ENCODE measurements at places on chromosomes 11 and 22.

- no peaks in the 10 kb centered on the region for H3K36me3 ChIP-seq
- H3K27me3 ChIP-seq, result peaks cover 20% of the 10 kb centered on the region
- H3K4me1 ChIP-seq, result peaks cover 10% of the 10 kb centered on the region
- DNase-seq, result no peak
- H3K4me3 ChIP-seq, result no peak overlapping the region
Observed at GRCh38 chr22:26806445-26807175, 149.2 kb downstream of the MIAT start.

GRCh38 chr22:26065847-26066246 is 103.4 kb upstream of the SEZ6L start:
- H3K36me3 ChIP-seq, result peaks cover 2% of the 10 kb centered on the region
- no peaks in the 10 kb centered on the region for H3K4me1 ChIP-seq
- peak; percentile 1 for DNase-seq
- no peak overlapping the region for H3K27ac ChIP-seq

DNA sequence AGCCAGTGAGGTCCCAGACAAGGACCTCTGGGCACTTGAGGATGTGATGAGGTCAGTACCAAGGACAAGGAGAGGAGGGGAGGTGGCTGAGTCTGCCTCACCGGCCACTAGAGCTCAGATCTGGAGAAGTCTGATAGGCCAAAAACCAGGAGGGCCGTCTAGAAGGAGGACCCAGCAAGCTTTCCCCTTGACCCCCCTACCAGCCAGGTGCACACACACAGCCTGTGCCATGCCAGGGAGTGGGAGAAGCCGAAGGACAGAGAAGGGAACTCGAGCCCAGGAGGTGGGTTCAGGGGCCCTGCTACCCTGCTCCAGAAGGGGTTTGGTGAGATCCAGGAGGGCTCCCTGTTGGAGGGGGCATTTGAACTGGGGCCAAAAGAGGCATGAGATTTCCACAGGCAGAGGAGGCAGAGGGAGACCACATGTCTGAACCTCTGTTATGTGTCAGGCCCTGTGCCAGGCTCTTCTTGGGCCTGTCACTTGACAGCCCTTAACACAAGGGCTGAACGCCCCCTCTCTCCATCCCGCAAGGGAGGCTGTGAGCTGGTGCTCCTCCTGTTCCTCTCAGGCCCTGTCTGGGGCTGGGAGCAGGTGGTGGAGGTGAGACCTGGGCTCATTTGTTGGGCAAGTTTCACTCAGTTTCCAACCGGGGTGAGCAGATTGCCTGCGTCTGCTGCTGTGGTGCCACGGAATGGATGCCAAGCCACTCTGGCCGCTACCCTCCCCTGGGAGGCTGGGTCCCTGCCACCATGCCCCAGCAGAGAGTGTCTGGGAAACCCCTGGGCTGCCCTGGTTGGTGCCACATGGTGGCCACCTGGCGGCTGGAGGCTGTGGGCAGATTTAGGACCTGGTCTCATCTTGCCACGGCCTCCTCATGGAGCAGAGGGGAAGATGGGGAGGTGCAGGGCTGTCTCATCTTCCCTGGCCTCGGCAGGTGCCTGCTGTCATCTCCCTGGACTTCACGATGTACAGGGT is 65.2 kb downstream of the MPPED1 start:
- H3K27ac ChIP-seq, result no peak overlapping the region
- no peak overlapping the region for H3K4me3 ChIP-seq
- peaks cover 4% of the 10 kb centered on the region for H3K27me3 ChIP-seq
- no peak for DNase-seq

GRCh38 chr11:129787532-129788155 is 28.0 kb upstream of the TMEM45B start:
- no peaks in the 10 kb centered on the region for H3K36me3 ChIP-seq
- no peak overlapping the region for H3K27ac ChIP-seq
- H3K4me3 ChIP-seq, result no peak overlapping the region
- no peak for DNase-seq

DNA sequence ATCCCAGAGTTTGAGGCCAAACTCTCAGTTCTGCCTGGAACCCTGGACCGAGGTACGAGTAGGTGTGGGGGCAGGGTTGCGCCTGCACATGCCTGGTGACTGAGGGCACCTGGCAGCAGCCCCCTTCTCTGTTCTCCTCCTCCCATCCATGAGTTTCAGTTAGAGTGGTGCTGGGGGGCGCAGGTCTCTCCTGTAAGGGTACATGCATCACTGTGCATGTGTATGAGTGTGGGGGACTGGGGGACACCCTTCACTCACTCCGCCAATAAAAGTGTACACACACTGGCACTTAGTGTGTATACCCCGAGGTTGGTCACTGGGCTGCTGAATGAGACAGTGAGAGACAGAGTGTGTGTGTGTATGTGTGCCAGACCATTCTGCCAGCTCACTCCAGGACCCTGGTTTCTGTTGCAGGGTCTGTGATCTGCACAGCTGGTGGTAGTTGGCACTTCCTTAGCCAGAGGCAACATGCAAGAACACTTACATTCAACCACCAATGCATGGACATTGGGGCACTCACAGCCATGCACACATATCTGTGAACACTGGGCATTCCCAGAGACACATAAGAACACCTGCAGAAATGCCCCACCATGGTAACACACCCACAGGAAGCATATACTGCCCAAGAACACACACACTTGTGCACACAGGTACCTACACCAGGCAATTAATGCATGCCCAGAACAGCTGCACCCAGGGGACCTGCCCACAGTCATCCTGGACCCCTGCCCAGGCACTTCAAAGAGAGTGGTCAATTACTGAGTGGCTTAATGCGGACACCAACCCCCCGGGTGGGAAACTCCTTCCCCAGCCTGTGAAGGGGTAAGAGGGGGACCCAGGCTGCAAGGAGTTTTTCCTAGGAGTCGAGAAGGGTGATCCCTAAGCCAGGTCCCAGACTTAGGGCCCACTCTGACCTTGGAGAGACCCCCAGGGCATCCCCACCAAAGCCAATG is 1.2 kb upstream of the NRXN2 start:
- H3K36me3 ChIP-seq, result no peaks in the 10 kb centered on the region
- H3K4me3 ChIP-seq, result no peak overlapping the region
- DNase-seq, result no peak
- H3K27me3 ChIP-seq, result peaks cover 40% of the 10 kb centered on the region
- H3K27ac ChIP-seq, result no peak overlapping the region

Data from muscle of leg (tissue), 16 donors.